ENCODE measurements at places on chromosomes 12 and 14. TPM values are rescaled to one million over a fixed set of nuclear protein-coding genes. Genes with fewer than 3 reads are reported as not detected.
A peak's percentile ranks its signal among the peaks of the same experiment; 100 is the strongest.

GRCh38 chr14:61196792-61197191 is 84.3 kb downstream of the TMEM30B start:
- H3K4me1 ChIP-seq: no peaks in the 10 kb centered on the region
- peaks cover under 1% of the 10 kb centered on the region for H3K27me3 ChIP-seq
- no peaks in the 10 kb centered on the region for H3K36me3 ChIP-seq
- no peak for DNase-seq

DNA sequence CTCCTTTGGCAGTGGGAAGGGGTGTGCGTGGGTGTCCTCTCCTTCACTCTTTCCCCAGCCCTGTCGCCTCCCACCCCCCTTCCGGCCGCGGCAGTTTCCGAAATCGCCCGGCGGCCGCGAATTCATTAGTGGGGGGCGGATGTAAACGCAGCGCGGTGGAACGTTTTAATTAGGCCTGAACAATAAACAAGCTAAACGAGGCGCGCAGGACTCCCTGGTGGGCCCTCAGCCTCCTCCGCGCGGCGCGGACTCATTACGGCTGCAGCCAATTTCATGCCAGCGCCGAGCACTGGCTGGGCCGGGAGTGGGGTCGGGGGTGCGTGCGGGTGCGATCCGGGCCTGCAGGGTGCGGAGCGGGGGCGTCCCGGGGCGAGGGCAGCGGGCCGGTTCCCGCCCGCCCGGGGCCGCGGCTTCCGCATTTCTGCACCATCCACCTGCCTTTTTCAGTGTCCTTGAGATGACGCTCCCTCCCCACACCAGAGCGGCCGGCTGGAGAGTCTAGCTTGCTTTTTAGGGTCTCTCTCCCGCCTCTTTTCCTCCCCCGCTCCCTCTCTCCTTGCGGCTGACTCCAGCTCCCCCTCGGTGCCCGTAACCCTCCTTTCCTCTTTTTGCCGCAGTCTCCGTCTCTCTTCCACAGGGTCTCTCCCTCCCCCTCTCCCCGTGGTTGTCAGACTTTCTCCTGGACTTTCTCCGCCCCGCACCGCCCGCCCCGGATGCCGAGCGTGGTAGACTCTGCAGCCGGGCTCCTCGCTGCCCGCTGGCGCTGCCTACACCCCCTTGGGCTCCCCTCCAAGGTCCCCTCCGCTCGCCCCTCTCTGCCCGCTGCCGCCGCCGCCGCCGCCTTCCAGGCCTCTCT is at the start of gene CISTR:
TSS of gene CISTR (minus strand) at position 644 of the 856 bp plus-strand sequence.
- no peak within 1 kb of the TSS for H3K27ac ChIP-seq
- no peaks in the 10 kb centered on the region for H3K36me3 ChIP-seq
- H3K4me3 ChIP-seq: peak within 1 kb of the TSS; percentile 63
- DNase-seq: peak; percentile 67
- no peaks in the 10 kb centered on the region for H3K27me3 ChIP-seq

GRCh38 chr12:21434699-21435098 is 2.8 kb upstream of the PYROXD1 start:
- H3K27me3 ChIP-seq: peaks cover 3% of the 10 kb centered on the region
- no peak overlapping the region for H3K4me3 ChIP-seq

DNA sequence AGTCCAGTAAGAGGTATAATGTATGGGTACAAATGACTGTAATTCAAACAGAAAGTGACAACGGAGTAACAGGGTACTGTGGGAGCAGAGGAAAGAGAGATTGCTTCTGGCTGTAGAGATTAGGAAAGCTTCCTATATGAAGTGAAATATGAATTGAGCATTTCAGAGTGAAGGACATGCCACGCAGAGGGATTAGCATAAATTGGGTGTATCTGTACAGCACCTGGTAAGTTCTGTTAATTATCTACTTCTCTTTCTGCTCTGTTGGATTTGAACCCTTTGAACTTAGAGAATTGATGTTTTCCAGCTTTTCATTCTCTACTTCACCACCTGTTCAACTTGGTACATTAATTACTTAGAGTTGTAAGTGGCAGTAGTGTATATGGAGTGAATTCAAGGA is 8.8 kb downstream of the STK38L start:
- H3K27me3 ChIP-seq: no peaks in the 10 kb centered on the region
- no peak overlapping the region for H3K4me3 ChIP-seq
- peaks cover 9% of the 10 kb centered on the region for H3K4me1 ChIP-seq
- DNase-seq: no peak

GRCh38 chr12:131443019-131444000 is 267.6 kb upstream of the SFSWAP start:
- H3K4me1 ChIP-seq: no peaks in the 10 kb centered on the region
- H3K27ac ChIP-seq: no peak overlapping the region
- no peaks in the 10 kb centered on the region for H3K36me3 ChIP-seq
- H3K4me3 ChIP-seq: no peak overlapping the region
- no peak for DNase-seq
- H3K27me3 ChIP-seq: no peaks in the 10 kb centered on the region

- no peaks in the 10 kb centered on the region for H3K27me3 ChIP-seq
- H3K4me3 ChIP-seq: no peak overlapping the region
- no peak for DNase-seq
Observed at GRCh38 chr12:4958697-4959375, 49.1 kb downstream of the KCNA1 start.

- DNase-seq: no peak
- H3K4me1 ChIP-seq: peaks cover 17% of the 10 kb centered on the region
- peak overlapping the region; percentile 86 for H3K27ac ChIP-seq
- H3K36me3 ChIP-seq: no peaks in the 10 kb centered on the region
Observed at GRCh38 chr12:14954269-14954668, 7.1 kb downstream of the ARHGDIB start.

DNA sequence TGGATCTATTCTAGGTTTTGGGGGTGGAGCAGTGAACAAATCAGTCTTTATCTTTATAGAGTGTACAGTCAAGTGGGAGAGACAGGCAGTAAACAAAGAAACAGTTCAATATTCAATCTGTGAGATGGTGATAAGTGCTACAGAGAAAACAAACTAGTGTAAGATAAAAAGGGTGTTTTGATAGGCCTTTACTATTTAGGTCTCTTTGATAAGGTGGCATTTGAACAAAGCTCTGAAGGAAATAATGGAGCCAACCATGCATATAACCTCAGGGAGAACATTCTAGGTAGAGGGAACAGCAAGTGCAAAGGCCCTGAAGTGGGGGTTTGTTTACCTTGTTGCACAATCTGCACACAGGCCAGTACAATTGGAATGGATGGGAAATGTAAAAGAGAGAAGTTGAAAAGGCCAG is 47.3 kb downstream of the PTPN11 start:
- peaks cover 6% of the 10 kb centered on the region for H3K36me3 ChIP-seq
- peak; percentile 30 for DNase-seq
- H3K4me3 ChIP-seq: no peak overlapping the region
- no peak overlapping the region for H3K27ac ChIP-seq

The DDIT3 gene
- total RNA-seq: 159 TPM

- no peaks in the 10 kb centered on the region for H3K4me1 ChIP-seq
- no peaks in the 10 kb centered on the region for H3K36me3 ChIP-seq
- no peak overlapping the region for H3K4me3 ChIP-seq
- H3K27me3 ChIP-seq: peaks cover 14% of the 10 kb centered on the region
- no peak for DNase-seq
Observed at GRCh38 chr12:25962932-25963525, 4.5 kb downstream of the RASSF8 start.

- H3K27me3 ChIP-seq: peaks cover 7% of the 10 kb centered on the region
- no peak for DNase-seq
- no peak overlapping the region for H3K4me3 ChIP-seq
- peaks cover 77% of the 10 kb centered on the region for H3K4me1 ChIP-seq
- no peaks in the 10 kb centered on the region for H3K36me3 ChIP-seq
- H3K27ac ChIP-seq: peak overlapping the region; percentile 36
Observed at GRCh38 chr12:13205809-13206559, 9.5 kb downstream of the EMP1 start.

GRCh38 chr12:51926718-51927117 is 19.4 kb downstream of the ACVRL1 start:
- no peak overlapping the region for H3K27ac ChIP-seq
- no peaks in the 10 kb centered on the region for H3K27me3 ChIP-seq
- H3K36me3 ChIP-seq: no peaks in the 10 kb centered on the region
- no peak overlapping the region for H3K4me3 ChIP-seq

The SLC6A13 gene
- total RNA-seq: not detected

DNA sequence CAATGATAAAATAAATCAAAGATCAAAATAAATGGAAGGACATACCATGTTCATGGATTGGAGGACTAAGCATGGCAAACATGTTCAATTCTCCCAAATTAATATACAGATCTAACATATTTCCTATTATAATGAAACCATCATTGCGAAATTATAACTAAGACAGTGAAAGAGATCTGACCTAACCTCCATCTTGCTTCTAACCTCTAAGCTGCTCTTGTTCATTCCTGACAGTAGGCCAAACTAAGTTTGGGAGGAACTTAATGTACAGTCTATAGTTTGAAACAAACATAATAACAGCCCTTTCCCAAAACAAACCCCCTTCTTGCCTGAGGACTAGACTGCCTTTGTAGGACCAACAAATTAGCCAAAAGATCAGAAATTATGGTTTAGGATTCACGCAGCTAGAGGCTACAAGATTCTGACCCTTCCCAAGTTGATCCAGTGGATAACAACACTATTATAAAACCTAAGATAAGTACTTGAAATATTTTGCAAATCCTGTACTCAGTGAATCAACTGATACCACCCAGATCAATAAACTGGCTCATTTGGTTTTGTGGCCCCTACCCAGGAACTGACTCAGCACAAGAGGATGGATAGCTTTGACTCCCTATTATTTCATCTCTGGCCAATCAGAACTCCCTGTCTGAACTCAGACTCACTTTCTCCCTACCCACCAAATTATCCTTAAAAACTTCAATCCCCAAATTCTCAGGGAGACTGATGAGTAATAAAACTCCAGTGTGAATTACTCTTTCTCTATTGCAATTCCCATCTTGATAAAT is 41.7 kb upstream of the OR5AU1 start:
- H3K4me1 ChIP-seq: peaks cover 1% of the 10 kb centered on the region
- DNase-seq: no peak
- no peak overlapping the region for H3K4me3 ChIP-seq
- no peaks in the 10 kb centered on the region for H3K36me3 ChIP-seq

DNA sequence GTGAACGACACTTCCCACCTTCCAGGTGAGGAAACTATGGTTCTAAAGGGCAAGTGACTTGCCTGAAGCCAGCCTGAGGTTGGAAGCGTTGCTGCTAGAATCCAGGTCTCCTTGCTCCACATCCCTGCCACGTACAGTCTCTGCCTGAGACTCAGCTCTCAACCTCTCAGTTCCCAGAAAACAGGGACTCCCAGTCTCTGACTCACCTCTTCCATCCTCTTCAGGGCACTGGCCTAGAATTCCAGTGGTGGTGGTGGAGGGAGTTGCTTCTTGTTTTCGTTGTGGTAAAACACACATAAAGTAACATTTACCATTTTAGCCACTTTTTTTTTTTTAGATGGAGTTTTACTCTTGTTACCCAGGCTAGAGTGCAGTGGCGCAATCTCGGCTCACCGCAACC is 7.3 kb downstream of the GPR68 start:
- no peaks in the 10 kb centered on the region for H3K27me3 ChIP-seq
- no peak overlapping the region for H3K4me3 ChIP-seq
- no peak for DNase-seq
- H3K27ac ChIP-seq: peak overlapping the region; percentile 29
- peaks cover 24% of the 10 kb centered on the region for H3K4me1 ChIP-seq

DNA sequence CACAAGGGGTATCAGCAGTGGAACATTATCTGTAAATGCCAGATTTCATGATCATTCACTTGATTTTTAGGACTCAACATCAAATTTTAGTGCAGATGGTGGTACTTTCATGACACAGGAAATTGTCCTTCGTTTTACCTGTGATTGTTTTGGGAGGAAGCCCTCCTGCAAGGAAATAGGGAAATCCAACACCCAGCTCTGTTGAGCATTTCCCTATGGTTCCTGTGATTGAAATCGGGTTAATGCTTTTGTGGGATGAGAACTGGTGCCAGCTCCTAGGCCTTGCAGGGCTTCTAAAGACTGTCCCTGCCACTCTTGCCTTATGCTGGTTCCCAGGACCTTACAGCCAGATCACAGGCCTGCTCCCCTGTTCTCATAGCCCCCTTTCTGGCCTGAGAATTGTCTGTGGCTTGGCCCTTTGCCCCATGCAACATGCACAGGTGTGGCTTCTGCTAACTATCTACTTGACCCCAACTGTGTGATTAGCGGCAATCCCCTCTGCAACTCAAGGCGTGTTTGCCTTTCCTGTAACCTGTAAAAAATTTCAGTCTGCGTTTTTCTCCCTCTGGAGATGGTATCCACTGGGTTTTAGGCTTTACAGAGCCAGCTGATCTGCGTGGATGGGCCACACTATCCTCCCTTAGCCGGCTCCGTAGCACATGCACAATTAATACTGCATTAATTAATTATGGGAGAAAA is 112.5 kb downstream of the ETV6 start:
- H3K27me3 ChIP-seq: no peaks in the 10 kb centered on the region
- H3K4me1 ChIP-seq: peaks cover 52% of the 10 kb centered on the region
- H3K36me3 ChIP-seq: no peaks in the 10 kb centered on the region
- DNase-seq: no peak

The MMP17 gene
- not detected for total RNA-seq

DNA sequence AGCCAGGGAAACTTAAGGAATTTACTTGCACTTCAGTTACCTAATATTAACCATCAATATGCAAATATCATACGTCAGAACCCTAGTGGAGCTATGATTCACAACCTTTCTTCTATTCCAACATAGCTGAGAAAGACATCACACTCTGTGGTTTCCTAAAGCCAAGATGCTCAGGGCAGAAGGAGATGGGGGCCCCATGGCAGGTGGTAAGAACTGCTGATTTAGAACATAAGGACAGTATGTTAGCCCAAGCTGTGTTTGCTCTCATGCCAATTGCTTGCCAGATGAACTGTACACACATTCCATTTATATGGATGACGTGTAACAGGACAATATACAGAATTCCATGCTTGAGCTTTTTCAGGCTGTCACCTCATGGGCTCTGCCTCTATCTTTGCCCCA is 34.6 kb downstream of the HECTD4 start:
- no peak for DNase-seq
- no peaks in the 10 kb centered on the region for H3K36me3 ChIP-seq

- peaks cover 59% of the 10 kb centered on the region for H3K36me3 ChIP-seq
- peak overlapping the region; percentile 89 for H3K4me3 ChIP-seq
- H3K27ac ChIP-seq: peak overlapping the region; percentile 96
- DNase-seq: peak; percentile 58
Observed at GRCh38 chr12:132827763-132828703, 636 bp downstream of the GOLGA3 start.

DNA sequence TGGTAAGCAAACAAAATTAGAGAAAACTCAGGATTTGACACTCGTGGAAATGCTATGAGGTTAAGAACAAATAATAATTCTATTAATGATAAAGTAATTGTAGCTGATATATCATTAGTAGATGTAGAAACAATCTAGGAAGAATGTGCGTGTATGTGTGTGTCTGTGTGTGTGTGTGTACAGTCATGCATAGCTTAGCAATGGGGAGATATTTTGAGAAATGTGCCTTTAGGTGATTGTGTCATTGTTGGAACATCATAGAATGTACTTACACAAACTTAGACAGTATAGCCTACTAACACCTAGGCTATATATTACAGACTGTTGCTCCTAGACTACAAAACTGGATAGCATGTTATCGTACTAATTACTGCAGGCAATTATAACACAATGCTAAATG is 5.3 kb downstream of the CLEC2A start:
- no peak overlapping the region for H3K27ac ChIP-seq
- no peaks in the 10 kb centered on the region for H3K4me1 ChIP-seq
- no peak overlapping the region for H3K4me3 ChIP-seq
- no peaks in the 10 kb centered on the region for H3K36me3 ChIP-seq
- DNase-seq: no peak
- no peaks in the 10 kb centered on the region for H3K27me3 ChIP-seq

The PPP4R4 gene
- total RNA-seq: 11.7 TPM

GRCh38 chr12:80101126-80101525 is 1.8 kb downstream of the OTOGL start:
- no peak for DNase-seq
- H3K4me3 ChIP-seq: no peak overlapping the region
- no peak overlapping the region for H3K27ac ChIP-seq
- no peaks in the 10 kb centered on the region for H3K4me1 ChIP-seq

Measured in stomach (tissue), 19 donors.